ENCODE measurements at places on chromosomes 3 and 15. TPM values are rescaled to one million over a fixed set of nuclear protein-coding genes. Genes with fewer than 3 reads are reported as not detected.

The FBXO40 gene
- total RNA-seq, result not detected

The EPHA3 gene
- not detected for total RNA-seq

The STT3B gene
- total RNA-seq, result 80.8 TPM

The HHATL gene
- not detected for total RNA-seq

The SKOR1 gene
- total RNA-seq, result 0.19 TPM

The SERPINI2 gene
- total RNA-seq, result not detected

The TRAIP gene
- total RNA-seq, result 8.5 TPM

The PRR20G gene
- not detected for total RNA-seq

The ADIPOQ gene
- not detected for total RNA-seq

The PIF1 gene
- 9.5 TPM for total RNA-seq

The CCR8 gene
- not detected for total RNA-seq

The SNTN gene
- total RNA-seq, result not detected

The SLC28A2 gene
- total RNA-seq, result not detected

The SCG5 gene
- total RNA-seq, result 1.3 TPM

The SHISA5 gene
- total RNA-seq, result 159 TPM
